Aorta (tissue), 5 donors: ENCODE measurements at places on chromosomes 11 and 22. TPM values are rescaled to one million over a fixed set of nuclear protein-coding genes. Genes with fewer than 3 reads are reported as not detected.
A peak's percentile ranks its signal among the peaks of the same experiment; 100 is the strongest.

GRCh38 chr11:68935516-68936357 is 32.0 kb downstream of the IGHMBP2 start:
- no peaks in the 10 kb centered on the region for H3K27me3 ChIP-seq
- H3K36me3 ChIP-seq: no peaks in the 10 kb centered on the region
- H3K4me1 ChIP-seq: no peaks in the 10 kb centered on the region
- no peak overlapping the region for H3K27ac ChIP-seq

DNA sequence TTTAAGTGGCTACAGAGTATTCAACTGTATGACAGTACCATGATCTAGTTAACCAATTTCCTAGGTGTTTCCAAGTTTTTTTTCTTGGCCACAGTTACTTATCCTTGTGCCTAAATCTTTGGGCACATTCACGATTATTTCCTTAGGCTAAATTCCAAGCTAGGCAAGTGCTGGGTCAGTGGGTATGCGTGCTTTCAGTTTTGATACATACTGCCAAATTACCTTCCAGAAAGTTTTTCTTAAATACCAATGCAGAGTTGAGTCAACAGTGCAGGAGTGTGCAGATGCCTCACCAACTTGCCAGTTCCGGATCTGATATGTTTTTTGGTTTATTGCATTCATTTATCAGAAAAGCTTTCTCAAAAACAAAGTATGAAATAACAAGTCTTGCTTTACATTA is 67.9 kb upstream of the OR4B1 start:
- H3K4me3 ChIP-seq: no peak overlapping the region
- H3K4me1 ChIP-seq: peaks cover 4% of the 10 kb centered on the region
- DNase-seq: no peak
- no peaks in the 10 kb centered on the region for H3K27me3 ChIP-seq
- H3K27ac ChIP-seq: no peak overlapping the region
- peaks cover 3% of the 10 kb centered on the region for H3K36me3 ChIP-seq

DNA sequence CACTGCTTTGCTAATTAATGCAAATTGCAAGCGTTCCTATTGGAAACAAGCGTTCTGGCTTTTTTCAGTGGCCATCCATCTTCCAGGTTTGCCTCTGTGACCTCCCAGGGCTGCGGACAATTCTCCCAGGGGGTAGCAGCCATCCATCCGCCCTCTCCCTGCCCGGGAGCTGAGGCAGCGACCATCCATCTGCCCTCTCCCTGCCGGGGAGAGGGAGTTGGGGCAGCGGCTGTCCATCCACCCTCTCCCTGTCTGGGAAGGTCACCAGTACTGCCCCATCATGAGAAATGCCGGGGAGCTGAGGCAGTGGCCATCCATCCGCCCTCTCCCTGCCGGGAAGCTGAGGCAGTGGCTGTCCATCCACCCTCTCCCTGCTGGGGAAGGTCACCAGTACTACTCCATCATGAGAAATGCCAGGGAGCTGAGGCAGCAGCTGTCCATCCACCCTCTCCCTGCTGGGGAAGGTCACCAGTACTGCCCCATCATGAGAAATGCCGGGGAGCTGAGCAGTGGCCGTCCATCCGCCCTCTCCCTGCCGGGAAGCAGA is 394.7 kb downstream of the BRD1 start:
- no peak for DNase-seq
- H3K4me1 ChIP-seq: no peaks in the 10 kb centered on the region
- H3K27me3 ChIP-seq: no peaks in the 10 kb centered on the region
- H3K4me3 ChIP-seq: no peak overlapping the region
- H3K36me3 ChIP-seq: no peaks in the 10 kb centered on the region
- no peak overlapping the region for H3K27ac ChIP-seq

- no peak overlapping the region for H3K4me3 ChIP-seq
- no peak for DNase-seq
- no peaks in the 10 kb centered on the region for H3K4me1 ChIP-seq
- no peak overlapping the region for H3K27ac ChIP-seq
Measured at GRCh38 chr11:74072286-74072685, 63.4 kb upstream of the UCP3 start.

GRCh38 chr11:16895306-16895705 is 118.9 kb downstream of the PLEKHA7 start:
- no peak for DNase-seq
- H3K4me1 ChIP-seq: no peaks in the 10 kb centered on the region
- H3K27ac ChIP-seq: no peak overlapping the region

- H3K4me3 ChIP-seq: peak overlapping the region; percentile 87
- DNase-seq: peak; percentile 84
- no peaks in the 10 kb centered on the region for H3K36me3 ChIP-seq
Measured at GRCh38 chr11:126061707-126062678, 673 bp downstream of the CDON start.

- no peak overlapping the region for H3K27ac ChIP-seq
- H3K4me1 ChIP-seq: no peaks in the 10 kb centered on the region
- H3K4me3 ChIP-seq: no peak overlapping the region
- DNase-seq: no peak
- H3K36me3 ChIP-seq: no peaks in the 10 kb centered on the region
Measured at GRCh38 chr22:18095101-18095805, 15.4 kb upstream of the TUBA8 start.

DNA sequence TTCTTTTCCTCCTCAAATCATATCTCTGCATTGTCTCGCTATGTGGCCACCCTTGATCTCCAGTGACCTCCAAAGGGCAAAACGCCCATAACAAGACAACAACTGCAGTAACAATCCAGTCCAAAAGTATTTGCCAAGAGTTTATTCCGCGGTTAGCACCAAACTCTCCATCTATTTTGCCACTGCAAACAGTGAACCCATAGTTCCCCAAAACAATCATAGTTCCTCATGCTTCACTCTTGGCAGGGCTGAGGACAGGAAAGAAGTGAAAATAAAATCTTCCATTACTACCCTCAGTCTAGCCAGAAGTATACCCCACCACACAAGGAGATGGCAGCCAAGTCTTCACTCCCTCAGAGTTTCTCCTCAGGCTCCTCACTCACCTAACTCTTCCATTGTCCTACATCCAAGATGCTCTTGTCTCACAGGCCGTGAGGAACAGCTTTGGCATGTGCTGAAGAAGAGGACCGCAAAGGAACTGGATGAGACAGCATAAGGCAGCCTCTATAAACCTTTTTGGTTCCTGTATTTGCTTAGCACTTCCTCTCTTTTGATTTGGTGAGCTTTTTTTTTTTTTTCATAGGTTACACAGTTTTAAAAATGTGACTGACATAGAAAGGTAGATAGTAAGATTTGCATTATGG is at the start of gene LPXN:
Gene LPXN, minus strand, starts transcription at position 480 of the 644 bp plus-strand sequence. Its CDS starts 84 bp downstream, at position 396.
- peak within 1 kb of the TSS; percentile 77 for H3K27ac ChIP-seq
- no peaks in the 10 kb centered on the region for H3K27me3 ChIP-seq
- H3K4me1 ChIP-seq: peaks cover 4% of the 10 kb centered on the region
- no peak for DNase-seq
- no peaks in the 10 kb centered on the region for H3K36me3 ChIP-seq

DNA sequence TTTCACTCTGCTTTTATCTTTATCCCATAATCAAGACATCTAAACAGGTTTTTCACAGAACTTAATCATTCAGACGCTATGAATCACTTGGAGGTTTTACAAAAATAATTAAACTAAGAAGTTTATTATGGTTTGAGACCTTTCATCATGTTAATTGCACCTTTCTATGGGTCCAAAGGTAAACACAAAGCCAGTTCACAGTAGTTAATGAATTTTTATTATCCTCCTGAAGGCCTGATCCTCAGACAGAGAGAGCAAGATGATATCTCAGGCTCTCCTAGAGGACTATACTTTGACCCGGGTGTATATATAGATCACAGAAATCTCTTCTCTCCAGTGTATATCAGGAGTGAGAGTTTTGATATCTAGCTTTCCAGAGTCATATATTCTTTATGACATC is 1044.3 kb upstream of the RAG2 start:
- H3K4me1 ChIP-seq: no peaks in the 10 kb centered on the region
- no peak for DNase-seq
- no peaks in the 10 kb centered on the region for H3K27me3 ChIP-seq
- H3K36me3 ChIP-seq: no peaks in the 10 kb centered on the region

- no peak for DNase-seq
- peak overlapping the region; percentile 51 for H3K4me3 ChIP-seq
- no peaks in the 10 kb centered on the region for H3K27me3 ChIP-seq
- H3K36me3 ChIP-seq: peaks cover 7% of the 10 kb centered on the region
- peak overlapping the region; percentile 76 for H3K27ac ChIP-seq
Measured at GRCh38 chr11:69010361-69010891, 2.6 kb downstream of the MRGPRF start.

DNA sequence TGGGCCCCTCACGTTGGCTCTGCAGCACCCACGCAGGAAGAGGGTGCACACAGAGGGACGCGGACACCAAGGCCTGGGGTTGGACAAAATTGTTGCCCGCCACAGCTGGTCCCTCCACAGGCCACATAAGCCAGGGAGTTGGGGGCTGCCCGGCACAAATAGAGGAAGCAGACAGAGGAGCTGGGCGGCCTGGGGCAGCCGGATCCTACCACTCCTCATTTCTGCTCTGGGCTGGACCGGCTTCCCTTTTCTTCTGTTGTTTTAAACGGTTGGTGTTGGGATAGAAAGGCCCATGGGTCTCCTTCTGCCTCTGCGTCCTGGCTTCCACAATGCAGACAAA is 36.4 kb upstream of the LINC01488 start:
- no peak overlapping the region for H3K4me3 ChIP-seq
- H3K4me1 ChIP-seq: no peaks in the 10 kb centered on the region
- H3K27me3 ChIP-seq: no peaks in the 10 kb centered on the region
- no peak overlapping the region for H3K27ac ChIP-seq

- H3K4me3 ChIP-seq: no peak overlapping the region
- H3K4me1 ChIP-seq: no peaks in the 10 kb centered on the region
- no peaks in the 10 kb centered on the region for H3K27me3 ChIP-seq
- H3K36me3 ChIP-seq: no peaks in the 10 kb centered on the region
- H3K27ac ChIP-seq: no peak overlapping the region
Measured at GRCh38 chr11:99098751-99099150, 78.0 kb downstream of the CNTN5 start.

DNA sequence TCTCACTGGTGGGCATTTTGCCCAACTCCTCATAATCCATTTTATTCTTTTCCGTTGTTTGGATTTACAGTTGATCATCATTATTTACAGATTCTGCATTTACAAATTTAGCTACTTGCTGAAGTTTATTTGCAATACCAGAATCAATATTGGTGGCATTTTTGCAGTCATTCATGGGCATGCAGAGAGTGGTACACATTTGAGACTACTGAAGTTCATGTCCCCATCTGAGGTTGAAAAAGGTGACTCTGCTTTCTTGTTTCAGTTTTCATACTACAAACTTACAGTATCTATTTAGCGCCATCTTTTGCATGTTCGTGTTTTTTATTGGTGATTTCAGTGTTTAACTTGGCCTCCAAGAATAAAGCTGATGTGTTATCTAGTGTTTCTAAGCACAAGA is 318.7 kb upstream of the CTSC start:
- H3K27me3 ChIP-seq: no peaks in the 10 kb centered on the region
- DNase-seq: no peak

- no peaks in the 10 kb centered on the region for H3K27me3 ChIP-seq
- no peaks in the 10 kb centered on the region for H3K36me3 ChIP-seq
- peak overlapping the region; percentile 36 for H3K4me3 ChIP-seq
- H3K27ac ChIP-seq: peak overlapping the region; percentile 76
- no peak for DNase-seq
- H3K4me1 ChIP-seq: no peaks in the 10 kb centered on the region
Measured at GRCh38 chr22:41561788-41562187, 978 bp downstream of the CSDC2 start.

- no peaks in the 10 kb centered on the region for H3K4me1 ChIP-seq
- H3K36me3 ChIP-seq: peaks cover 7% of the 10 kb centered on the region
- H3K27ac ChIP-seq: no peak overlapping the region
- H3K4me3 ChIP-seq: no peak overlapping the region
Measured at GRCh38 chr11:116879800-116880625, 42.6 kb upstream of the APOA1 start.

DNA sequence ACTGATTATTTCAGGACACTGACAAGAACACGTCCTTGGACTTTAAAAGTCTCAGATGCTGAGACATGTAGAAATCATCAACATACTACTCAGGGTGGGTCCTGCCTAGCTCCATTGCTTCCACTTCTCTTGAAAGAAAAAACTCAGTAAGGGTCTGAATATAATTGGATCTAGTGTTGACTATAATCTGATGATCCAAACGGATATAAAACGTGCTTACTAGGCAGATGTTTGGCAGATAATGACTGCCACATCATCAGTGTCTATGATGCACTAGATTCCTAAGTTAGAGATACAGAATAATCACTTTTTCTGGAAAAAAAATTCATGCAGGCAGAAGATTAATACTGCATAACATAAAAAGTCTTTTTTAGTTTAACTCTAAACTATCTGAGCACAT is 21.6 kb downstream of the GUCY1A2 start:
- DNase-seq: no peak
- H3K36me3 ChIP-seq: no peaks in the 10 kb centered on the region
- no peaks in the 10 kb centered on the region for H3K27me3 ChIP-seq
- H3K27ac ChIP-seq: no peak overlapping the region
- no peak overlapping the region for H3K4me3 ChIP-seq

GRCh38 chr11:131038597-131038996 is 122.3 kb upstream of the SNX19 start:
- no peaks in the 10 kb centered on the region for H3K4me1 ChIP-seq
- no peak overlapping the region for H3K4me3 ChIP-seq
- DNase-seq: no peak
- no peak overlapping the region for H3K27ac ChIP-seq
- H3K27me3 ChIP-seq: no peaks in the 10 kb centered on the region
- H3K36me3 ChIP-seq: no peaks in the 10 kb centered on the region

DNA sequence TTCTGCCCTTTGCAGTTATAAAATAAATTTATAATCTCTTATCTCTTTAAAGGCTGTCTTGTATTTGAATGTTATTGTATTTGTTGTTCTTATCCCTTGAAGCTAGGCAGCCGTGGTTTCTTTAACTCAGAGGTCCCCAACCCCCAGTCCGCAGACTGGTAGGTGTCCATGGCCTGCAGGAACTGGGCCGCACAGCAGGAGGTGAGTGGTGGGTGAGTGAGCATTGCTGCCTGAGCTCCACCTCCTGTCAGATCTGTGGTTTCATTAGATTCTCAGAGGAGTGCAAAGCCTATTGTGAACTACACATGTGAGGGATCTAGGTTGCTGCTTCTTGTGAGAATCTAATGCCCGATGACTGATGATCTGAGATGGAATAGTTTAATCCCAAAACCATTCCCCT is 380.0 kb upstream of the CCDC90B start:
- H3K4me1 ChIP-seq: no peaks in the 10 kb centered on the region
- no peak for DNase-seq
- no peak overlapping the region for H3K4me3 ChIP-seq
- no peaks in the 10 kb centered on the region for H3K36me3 ChIP-seq
- H3K27me3 ChIP-seq: no peaks in the 10 kb centered on the region

LUZP2 gene
- total RNA-seq: 0.15 TPM

EFEMP2 gene
- 139 TPM for total RNA-seq

AQP11 gene
- not detected for total RNA-seq

CALCB gene
- total RNA-seq: 0.15 TPM

TSSK2 gene
- not detected for total RNA-seq

SYCE3 gene
- not detected for total RNA-seq

H19 gene
- 318 TPM for total RNA-seq

PITPNM1 gene
- 40.5 TPM for total RNA-seq

MMP8 gene
- 0.42 TPM for total RNA-seq
